G401 (cell line): ENCODE measurements at places on chromosomes 4 and X. TPM values are rescaled to one million over a fixed set of nuclear protein-coding genes. Genes with fewer than 3 reads are reported as not detected.

The HHIP gene
- 0.07 and 1.5 TPM in 2 replicates for total RNA-seq

The TMEM156 gene
- 0.07 TPM in 1 of 2 replicates, not detected in the other for total RNA-seq

The RENBP gene
- total RNA-seq: 7.1 and 8.4 TPM in 2 replicates

The PAGE4 gene
- not detected in 2 replicates for total RNA-seq

The PASD1 gene
- total RNA-seq: not detected in 2 replicates

The PNMA6A gene
- 9.1 and 15.1 TPM in 2 replicates for total RNA-seq

The PPA2 gene
- 203 and 214 TPM in 2 replicates for total RNA-seq

The CXCL5 gene
- total RNA-seq: not detected in 2 replicates

The HSD17B10 gene
- total RNA-seq: 190 and 203 TPM in 2 replicates

The SLC49A3 gene
- total RNA-seq: not detected in 2 replicates

The BOD1L1 gene
- 7.3 and 10.3 TPM in 2 replicates for total RNA-seq

The ARSH gene
- total RNA-seq: not detected in 2 replicates

The CRLF2 gene
- not detected in 2 replicates for total RNA-seq

The AKAP14 gene
- not detected in 2 replicates for total RNA-seq

The UGT2B11 gene
- total RNA-seq: not detected in 2 replicates

The SASH3 gene
- not detected in 2 replicates for total RNA-seq

The SLC9A7 gene
- total RNA-seq: 1.5 and 2.1 TPM in 2 replicates

The ATP8A1 gene
- 2.1 and 9.2 TPM in 2 replicates for total RNA-seq

The CSAG1 gene
- total RNA-seq: not detected in 2 replicates

The PIN4 gene
- 13.3 and 19.6 TPM in 2 replicates for total RNA-seq

The GPR82 gene
- total RNA-seq: not detected in 2 replicates

The CCDC110 gene
- total RNA-seq: 0.43 and 0.98 TPM in 2 replicates

The LINC00632 gene
- not detected in 2 replicates for total RNA-seq

The NAA10 gene
- total RNA-seq: 136 and 159 TPM in 2 replicates

The MAGEC2 gene
- not detected in 2 replicates for total RNA-seq

The CT45A1 gene
- not detected in 2 replicates for total RNA-seq

The H2BW2 gene
- not detected in 2 replicates for total RNA-seq

The ZNF157 gene
- total RNA-seq: 0.25 and 0.44 TPM in 2 replicates

The GPR50 gene
- total RNA-seq: not detected in 2 replicates
